Heart right ventricle (tissue), 16 donors: ENCODE measurements at places on chromosomes 11 and 22.

DNA sequence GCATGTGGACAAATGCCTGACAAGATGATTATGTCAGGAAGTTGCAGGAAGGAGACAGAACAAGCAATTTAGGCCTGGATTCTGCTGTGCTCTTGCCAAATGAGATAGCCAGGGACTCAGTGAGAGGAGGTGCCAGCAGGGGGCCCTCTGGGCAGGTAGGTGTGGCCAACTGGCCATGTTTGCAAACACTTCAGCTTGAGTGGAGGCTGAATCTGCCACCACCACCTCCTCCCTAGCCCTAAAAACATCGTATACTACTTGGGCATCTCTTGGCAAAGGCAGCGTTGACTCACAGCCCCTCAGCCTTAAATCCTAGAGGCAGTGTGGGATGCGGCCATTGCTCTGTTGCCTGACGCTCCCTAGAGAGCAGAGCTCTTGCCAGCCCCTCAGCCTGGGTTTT lies 95.1 kb upstream of the PLET1 start:
- DNase-seq, result no peak

DNA sequence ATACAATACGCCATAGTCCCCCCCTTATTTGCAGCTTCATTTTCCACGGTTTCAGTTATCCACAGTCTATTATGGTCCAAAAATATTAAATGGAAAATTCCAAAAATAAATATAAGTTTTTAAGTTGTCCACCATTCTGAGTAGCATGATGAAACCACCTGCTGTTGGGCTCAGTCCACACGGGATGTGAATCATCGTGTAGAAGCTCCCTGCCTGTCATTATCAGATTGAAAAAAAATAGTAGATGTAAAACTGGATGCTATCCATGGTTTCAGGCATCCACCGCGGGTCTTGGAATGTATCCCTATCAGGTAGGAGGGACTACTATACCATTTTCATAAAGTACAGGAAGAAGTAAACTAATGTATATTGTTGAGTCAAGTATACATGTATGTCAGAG lies 127.4 kb downstream of the TTC17 start:
- DNase-seq, result no peak

DNA sequence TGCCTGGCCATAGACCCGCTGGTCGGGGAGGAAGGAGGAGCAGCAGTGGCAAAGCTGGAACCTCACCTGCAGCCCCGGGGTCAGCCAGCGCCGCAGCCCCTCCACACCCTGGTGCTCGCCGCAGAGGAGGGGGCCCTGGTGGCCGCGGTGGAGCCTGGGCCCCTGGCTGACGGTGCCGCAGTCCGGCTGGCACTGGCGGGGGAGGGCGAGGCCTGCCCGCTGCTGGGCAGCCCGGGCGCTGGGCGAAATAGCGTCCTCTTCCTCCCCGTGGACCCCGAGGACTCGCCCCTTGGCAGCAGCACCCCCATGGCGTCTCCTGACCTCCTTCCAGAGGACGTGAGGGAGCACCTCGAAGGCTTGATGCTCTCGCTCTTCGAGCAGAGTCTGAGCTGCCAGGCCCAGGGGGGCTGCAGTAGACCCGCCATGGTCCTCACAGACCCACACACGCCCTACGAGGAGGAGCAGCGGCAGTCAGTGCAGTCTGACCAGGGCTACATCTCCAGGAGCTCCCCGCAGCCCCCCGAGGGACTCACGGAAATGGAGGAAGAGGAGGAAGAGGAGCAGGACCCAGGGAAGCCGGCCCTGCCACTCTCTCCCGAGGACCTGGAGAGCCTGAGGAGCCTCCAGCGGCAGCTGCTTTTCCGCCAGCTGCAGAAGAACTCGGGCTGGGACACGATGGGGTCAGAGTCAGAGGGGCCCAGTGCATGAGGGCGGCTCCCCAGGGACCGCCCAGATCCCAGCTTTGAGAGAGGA lies 11.9 kb downstream of the TMEM121B start:
- DNase-seq, result no peak

- no peak for DNase-seq
Measured at GRCh38 chr11:102116453-102117205, 6.4 kb downstream of the YAP1 start.

DNA sequence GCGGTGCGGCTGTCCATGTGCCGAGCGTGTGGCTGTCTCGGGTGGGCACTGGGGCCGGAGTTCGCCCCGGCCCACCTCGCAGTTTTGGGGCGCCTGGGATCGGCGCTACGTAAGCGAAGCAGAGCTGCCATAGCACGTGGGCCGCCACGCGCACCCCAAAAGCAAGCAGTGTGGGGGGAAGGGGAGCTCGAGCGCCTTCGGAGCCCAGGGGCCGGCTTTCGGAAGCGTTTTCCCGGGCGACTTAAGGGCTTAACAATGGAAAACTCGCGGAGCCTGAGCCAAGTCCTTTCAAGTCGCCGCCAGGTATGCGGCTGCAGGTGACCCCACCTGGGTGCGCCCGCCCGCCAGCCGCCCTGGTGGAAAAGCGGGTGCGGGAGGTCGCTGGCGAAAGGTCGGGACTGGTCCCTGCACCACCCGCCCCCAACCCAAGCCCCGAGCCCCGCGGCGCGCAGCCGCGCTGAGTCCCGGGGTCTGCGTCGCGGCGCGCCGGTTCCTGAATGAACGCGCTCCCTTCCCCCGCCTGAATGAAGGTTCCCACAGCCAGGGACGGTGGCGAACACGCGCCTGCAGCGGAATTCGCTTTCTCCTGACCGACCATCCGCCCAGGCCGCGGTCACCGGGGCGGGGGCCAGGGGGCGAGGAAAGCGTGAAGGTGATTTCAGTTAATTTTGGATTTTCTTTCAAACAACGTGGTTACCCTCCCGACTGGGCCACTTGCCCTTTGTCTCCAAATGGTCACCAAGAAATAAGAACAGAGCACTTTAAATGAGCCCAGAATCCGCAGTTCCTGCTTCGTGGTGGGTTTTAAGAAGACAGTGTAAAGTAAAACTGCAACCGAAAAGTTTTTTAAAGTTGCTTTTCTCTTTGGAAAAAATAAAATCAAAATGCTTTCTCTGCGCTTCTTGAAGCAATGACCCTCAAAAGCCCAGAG lies 2.8 kb upstream of the CCND1 start:
- DNase-seq, result peak; percentile 69

DNA sequence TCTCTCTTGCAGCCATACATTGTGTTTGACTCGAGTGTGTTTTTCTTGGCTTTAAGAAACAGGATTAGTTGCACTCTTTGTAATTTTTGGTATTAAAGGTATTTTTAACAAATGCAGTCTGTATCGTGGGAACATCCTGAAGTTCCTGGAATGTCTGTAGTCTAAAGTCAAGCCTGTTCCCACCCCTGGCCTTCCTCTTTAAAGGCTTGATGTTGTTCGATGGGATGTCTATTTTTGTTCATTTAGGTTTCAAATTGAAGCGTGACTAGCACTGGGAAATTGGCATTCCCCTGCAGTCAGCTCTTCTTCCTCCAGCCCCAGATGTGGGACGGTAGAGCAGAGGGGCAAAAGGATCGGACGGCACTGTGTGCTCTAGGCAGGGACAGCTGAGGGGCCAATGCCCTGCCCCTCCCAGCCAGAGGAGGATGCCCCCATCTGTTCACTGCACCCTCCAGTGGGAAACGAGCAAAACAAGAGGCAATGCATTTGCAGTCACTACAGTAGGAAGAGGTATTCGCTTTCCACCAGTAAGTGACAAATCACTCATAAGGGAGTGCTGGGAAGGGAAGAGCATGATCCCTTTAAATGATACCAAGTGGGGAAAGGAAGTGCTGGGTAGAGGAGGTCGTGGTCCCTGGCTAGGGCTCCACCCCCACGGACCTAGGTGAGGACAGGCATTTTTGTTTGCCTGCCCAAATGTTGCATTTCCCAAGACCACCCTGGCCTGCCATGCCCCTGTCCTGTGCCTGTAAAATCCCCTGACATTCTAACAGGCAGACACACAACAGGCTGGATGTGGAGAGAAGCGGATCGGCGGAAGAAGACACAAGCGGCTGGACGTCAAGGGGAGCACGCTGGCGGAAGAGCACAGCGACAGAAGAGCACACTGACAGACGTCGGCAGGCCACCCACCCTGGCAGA lies 47.4 kb upstream of the SEPTIN5 start:
- no peak for DNase-seq

DNA sequence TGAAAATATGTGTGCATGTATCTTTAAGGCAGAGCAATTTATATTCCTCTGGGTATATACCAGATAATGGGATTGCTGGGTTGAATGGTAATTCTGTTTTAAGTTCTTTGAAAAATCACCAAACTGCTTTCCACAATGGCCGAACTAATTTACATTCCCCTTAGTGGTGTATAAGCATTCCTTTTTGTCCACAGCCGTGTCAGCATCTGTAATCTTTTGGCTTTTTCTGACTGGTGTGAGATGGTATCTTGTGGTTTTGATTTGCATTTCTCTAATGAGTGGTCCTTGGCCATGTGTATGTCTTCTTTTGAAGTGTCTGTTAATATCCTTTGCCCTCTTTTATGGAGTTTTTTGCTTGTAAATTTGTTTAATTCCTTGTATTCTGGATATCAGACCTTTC lies 24.3 kb downstream of the CCDC15 start:
- DNase-seq, result no peak

GRCh38 chr11:88810420-88811097 lies 255.2 kb downstream of the GRM5 start:
- no peak for DNase-seq

- no peak for DNase-seq
Measured at GRCh38 chr22:36136475-36136874, 24.1 kb downstream of the APOL3 start.

GRCh38 chr11:108790501-108791299 lies 125.8 kb downstream of the DDX10 start:
- DNase-seq, result no peak

- no peak for DNase-seq
Measured at GRCh38 chr22:42696331-42696967, 24.2 kb downstream of the A4GALT start.

GRCh38 chr11:63099555-63099954 lies 44.5 kb downstream of the SLC22A24 start:
- no peak for DNase-seq

DNA sequence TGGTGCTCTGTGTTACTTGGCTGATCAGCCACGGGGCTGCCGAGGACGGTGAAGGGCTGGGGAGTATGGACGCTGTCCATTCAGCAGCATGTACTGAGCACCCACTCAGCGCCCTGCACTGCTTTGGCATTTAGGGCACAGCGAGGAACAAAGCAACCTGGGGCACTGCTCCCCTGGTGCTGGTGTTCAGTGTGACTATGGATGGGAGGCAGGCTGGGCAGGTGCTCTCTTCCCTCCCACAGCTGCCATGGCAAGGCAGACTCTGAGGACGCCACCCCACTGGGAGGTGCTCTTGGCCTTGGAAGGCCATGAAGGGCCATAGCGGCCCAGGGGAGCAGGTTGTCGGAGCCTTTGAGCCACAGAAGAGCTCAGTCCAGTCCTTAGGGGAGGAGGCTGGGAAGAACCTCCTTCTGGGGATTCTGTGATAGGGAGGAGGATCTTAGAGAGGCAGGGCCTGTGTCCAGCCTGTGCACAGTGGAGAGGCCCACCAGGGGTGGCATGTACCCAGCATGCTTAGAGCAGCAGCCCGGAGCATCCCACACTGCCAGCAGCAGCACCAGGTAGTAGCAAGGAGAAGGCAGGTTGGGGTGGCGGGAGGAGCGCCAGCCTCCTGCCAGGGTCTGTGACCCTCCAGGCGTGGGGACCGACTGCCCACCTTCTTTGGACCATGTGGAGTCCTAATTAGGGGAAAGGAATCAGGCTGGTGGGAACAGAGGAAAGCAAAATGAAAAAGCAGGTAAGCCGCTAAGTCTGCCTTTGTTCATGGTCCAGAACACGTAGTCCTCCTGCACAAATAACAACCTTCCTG lies 141.8 kb downstream of the MPPED1 start:
- DNase-seq, result no peak

- no peak for DNase-seq
Measured at GRCh38 chr11:94774345-94774744, 6.2 kb downstream of the AMOTL1 start.

DNA sequence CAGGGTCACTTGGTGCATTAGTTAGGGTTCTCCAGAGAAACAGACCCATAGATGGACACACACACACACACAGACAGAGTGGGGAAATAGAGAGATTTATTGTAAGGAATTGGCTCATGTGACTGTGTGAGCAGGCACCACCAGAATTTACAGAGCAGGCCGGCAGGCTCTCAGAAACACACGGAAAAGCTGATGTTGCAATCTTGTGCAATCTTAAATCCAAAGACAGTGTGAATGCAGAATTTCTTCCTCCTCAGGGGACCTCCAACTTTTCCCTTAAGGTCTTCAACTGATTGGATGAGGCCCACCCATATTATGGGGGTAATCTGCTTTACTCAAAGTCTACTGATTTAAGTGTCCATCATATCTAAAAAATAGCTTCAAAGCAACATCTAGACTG lies 49.8 kb downstream of the APIP start:
- no peak for DNase-seq

DNA sequence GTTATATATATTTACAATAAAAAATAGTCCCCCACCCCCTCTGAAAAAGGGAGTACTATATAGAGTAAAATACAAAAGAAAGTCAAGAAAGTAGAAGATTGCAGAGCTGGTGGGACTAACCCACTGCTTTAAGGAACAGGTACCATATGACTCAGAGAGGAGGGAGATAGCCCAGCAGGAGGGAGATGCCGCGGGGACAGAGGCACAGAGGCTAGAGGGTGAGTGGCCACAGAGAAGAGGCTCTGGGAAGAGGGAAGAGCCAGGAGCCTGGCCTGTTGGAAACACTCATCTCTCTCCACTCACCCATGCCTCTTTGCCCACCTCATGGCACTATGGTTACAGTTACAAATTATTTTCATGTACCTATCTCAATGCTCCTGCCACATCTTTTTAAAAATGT lies 53.6 kb upstream of the LYVE1 start:
- no peak for DNase-seq

- DNase-seq, result no peak
Measured at GRCh38 chr11:128354476-128354875, 232.9 kb downstream of the ETS1 start.

DNA sequence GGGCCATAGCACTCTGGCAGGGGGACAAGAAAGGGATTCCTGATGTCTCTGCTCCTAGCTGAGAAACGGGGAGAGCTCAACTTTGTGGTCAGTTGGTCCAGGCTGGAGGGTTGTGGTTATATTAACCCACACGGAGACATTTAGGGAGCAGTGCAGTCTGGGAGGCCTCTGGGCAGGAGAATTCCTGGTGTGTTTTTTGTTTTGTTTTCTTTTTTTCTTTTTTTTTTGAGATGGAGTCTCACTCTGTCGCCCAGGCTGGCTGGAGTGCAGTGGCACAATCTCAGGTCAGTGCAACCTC lies 88.0 kb upstream of the SHISAL1 start:
- DNase-seq, result no peak

DNA sequence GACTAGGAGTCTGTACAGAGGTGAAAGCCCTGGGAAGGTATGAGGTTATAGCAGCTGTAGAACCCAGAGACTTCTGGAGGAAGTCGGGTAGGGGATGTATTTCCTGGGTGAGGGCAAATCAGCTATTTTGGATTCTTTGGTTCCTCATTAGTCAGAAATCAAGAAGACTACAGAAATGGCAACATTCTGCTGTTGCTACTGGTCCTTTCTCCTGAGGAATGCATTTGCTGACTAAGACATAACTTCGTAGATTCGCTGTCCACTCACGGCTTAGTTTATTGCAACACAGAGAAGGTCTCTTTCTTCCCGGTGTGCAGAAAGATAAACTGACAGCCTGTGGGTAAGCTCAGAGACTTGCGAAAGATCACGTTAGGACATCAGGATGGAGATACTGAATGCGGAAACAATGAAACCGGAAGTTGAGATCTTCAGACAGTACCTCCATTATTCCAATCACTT lies 25.3 kb upstream of the SESN3 start:
- DNase-seq, result no peak
